ENCODE measurements at places on chromosomes 12 and 14. TPM values are rescaled to one million over a fixed set of nuclear protein-coding genes. Genes with fewer than 3 reads are reported as not detected.

CLEC2A gene
- total RNA-seq: not detected

VDR gene
- total RNA-seq: 0.42 TPM

TAS2R31 gene
- total RNA-seq: 7.4 TPM

DNA sequence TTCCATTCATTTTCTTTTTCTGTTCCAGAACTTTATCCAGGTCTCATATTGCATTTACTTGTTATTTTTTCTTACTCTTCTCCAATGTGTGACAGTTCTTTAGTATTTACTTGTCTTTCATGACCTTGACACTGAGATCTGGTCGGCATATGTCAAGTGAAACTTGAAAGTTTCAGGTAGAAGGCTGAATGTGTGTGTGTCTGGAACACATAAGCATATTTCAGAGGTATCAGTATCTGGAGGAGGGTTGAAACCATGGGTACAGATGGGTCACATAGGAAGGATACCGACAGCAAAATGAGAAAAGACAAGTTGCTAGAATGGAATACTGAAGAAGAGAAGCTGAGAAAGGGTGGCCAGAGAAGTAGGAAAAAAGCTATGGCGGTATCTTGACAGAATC is 22.5 kb upstream of the PTGDR start:
- no peak for DNase-seq

MANSC4 gene
- total RNA-seq: not detected

OR4E2 gene
- total RNA-seq: not detected

DNA sequence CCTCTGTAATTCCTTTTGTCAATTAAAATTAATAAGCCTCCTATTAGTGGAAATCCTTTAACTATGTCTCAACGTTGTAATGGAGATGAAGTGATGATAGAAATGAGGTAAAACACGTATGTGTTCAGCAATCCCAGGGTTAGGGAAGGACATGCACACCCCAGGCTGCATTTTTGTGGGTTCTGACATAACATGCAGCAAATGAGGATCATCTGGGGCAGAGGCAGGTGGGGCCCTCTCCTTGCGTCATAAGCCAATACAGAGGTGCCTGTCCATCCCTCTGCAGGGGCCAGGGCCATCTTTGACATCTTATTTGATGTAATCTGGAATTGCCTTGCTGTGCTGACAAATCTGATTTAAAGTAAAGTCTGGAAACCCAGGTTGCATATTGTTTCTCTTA is 73.2 kb downstream of the MYRFL start:
- no peak for DNase-seq

DNA sequence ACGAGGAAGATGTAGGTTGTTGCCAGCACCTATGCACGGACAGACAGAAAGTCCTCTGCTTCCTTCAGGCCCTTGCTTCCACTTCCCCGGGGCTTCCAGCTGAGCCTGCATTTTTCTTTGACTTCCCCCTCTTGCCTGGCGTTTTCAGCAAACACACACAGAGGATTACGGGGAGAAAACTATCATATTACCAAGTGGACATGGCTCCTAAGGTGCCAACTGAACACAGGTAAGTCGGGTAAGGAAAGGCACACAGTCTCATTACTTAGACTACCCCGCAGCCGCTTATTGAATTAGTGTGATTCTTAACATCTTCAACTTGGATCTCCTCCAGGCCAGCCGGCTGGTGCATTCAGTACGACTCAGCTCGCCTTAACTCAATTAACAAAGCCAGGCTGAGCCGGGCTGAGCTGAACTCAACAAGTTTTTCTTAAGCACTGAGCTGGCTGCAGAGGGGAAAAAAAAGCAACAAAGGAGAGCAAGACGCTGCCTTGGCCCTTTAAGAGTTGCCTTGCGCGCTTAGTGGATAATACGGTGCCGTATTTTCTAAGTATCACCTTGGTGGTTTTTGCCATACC is 19.2 kb upstream of the MAP1LC3B2 start:
- DNase-seq: no peak

DNA sequence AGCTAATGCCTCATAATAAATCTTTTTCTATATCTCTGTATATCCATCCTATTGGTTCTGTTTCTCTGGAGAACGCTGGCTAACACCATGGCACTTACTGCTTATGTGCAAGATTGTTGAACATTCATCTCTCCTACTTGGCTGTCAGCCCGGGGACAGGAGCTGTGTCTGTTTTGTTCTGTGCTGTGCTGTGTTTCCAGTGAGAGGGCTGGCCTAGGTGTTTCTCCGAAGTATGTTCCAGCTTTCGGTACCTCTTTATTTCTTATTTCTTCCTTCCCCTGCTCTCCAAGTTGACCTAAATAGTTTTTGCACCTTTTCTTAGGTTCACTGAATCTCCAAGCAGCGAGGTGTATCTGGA is 18.8 kb upstream of the NR4A1 start:
- DNase-seq: no peak

DNA sequence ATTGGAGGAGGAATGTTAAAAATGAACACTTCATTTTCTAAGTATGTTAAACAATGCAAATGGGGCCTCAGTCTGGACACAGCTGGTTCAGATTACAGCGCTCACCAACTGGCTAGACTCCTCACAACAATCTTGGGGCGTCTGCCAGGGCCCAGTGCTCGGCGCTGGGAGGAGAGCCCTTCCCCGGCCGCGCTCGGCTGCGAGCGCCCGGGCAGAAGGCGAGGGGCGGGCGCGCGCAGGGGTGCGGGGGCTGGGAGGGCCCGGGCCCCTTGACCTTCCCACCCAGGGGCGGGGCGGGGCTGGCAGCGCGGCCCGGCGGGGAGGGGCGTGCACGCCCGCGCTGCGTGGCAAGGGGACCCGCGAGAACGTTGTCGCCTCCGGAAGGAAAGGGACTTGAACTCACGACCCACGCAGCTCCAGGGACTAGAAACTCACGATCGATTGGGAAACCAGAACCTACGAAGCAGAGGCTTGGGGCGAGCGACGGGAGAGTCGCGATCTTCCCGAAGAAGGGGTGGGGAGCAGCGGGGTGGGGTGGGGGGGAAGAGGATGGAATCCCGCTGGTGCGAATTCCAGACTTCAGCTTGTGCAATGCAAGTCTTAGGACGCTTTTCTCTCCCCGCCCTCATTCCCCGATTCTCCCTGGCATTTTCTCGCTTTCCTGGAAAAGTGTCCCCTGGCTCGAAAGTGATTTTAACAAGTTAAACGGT is at the start of gene FBLN5:
Gene FBLN5, minus strand, starts transcription at position 220 of the 710 bp plus-strand sequence. CDS start 465 bp downstream, outside the sequence.
- DNase-seq: peak; percentile 50

RSRC2 gene
- 31.4 TPM for total RNA-seq

RASAL1 gene
- total RNA-seq: 0.25 TPM

GRCh38 chr14:59332727-59333126 is 132.5 kb downstream of the GPR135 start:
- no peak for DNase-seq

DNA sequence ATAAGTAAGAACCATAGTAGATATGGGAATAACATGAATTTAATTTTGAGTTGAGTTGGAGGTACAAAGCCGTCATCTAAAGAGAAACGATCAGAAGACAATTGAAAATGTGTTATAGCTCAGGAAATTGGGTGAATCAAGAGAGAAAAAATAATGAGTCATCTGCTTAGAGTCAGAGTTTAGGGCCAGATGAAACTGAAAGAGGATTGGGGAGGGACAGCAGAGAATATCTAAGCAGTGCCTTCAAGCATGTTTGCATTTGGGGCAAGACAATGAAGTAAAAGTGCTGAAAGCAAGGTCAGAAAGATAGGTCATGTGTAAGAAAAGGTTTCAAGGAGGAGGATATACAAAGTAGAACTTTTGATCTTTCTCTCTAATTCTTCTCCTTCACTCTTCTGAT is 49.4 kb downstream of the SLC15A5 start:
- DNase-seq: no peak

- DNase-seq: no peak
Measured at GRCh38 chr12:120362516-120363273, 6.3 kb downstream of the MSI1 start.

ENDOU gene
- total RNA-seq: 0.25 TPM

DNA sequence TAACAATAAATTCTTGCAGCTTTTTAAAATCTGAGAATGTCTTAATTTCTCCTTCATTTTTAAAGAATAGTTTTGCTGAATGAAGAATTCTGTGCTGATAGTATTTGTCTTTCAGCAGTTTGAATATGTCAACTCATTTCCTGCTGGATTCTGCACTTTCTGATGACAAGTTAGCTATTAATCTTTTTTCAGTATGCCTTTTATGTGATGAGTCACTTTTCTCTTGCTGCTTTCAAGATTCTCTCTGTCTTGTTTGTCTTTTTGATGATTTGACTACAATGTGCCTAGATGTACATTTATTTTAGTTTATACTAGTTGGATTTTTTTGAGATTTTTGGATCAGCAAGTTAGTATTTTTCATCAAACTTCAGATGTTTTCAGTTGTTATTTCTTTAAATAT is 87.9 kb upstream of the AVPR1A start:
- no peak for DNase-seq

RPL10L gene
- total RNA-seq: not detected

TSPAN19 gene
- total RNA-seq: not detected
